BJ (cell line): ENCODE measurements at places on chromosomes 13 and 19. TPM values are rescaled to one million over a fixed set of nuclear protein-coding genes. Genes with fewer than 3 reads are reported as not detected.

- DNase-seq, result no peak
Observed at GRCh38 chr13:23898101-23898500, 799 bp upstream of the C1QTNF9B start.

DNA sequence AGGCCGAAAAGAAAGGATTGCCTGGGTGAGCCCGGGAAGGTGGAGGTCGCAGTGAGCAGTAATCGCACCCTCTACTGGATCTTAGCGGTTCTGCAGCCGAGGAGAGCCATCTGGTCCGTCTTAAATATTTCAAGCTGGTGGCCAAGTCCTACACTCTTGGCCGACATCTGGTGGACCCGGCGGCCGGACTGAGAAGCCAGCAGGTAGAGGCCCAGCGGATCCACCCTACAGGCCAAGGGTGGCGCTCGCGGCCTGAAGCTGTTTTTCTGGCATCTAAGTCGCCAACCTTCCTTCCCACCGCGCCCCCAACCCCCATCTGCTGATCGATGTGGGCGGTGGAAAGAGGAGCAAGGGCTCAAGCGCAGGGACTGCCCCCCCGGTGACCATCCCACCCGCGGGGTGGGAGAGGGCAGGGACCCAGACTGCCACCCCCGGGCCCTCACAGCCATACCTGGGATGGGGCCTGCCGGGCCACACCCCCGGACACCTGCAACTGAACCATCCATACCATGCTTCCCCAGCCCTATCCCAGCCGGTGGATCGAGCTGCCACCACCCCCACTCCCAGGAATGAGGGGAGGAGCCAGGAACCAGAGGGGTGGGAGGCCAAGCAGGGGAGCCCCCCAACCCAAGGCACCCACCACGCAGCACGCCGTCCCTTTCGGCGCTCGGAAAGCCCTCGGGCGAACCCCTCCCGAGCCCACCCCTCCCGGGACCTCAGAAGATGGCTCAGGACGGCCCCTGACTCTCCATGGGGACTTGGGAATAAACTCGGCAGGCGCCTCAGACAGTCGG, 46.3 kb upstream of the ZNF730 start:
- no peak for DNase-seq

DNA sequence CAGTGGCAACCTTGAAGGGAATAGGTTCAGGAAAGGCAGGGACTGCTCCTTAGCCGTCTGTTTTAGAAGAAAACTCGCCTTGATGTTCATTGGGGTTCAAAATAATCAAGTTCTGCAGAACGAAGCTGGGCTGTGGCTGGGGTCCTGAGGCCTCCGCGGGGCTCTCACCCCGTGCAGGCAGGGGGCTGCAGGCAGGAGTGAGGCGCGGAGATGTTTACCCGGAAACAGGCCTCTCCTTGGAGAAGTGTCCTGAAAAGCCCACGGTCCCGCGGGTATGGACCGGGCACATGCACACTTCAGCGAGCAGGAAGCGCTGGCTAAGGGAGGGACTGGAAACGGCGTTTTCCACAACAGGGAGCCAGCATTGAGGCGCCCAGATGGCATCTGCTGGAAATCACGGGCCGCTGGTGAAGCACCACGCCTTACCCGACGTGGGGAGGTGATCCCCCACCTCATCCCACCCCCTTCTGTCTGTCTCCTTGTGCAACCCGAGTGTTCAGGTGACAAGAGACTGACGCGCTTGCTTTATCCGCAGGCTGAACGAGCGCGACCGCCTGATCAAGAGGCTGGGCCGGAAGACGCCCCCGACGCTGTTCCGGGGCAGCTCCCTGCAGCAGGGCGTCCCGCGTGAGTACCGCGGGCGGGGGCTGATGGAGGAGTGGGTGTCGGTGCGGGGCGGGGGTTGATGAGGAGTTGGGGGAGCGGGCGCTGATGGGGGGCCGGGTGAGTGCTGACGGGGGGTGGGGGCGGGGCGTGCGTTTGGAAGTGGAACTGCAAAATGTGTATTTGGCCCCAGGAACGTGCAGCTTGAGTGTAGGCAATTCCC, 39.6 kb downstream of the SHISA2 start:
- DNase-seq, result no peak

DNA sequence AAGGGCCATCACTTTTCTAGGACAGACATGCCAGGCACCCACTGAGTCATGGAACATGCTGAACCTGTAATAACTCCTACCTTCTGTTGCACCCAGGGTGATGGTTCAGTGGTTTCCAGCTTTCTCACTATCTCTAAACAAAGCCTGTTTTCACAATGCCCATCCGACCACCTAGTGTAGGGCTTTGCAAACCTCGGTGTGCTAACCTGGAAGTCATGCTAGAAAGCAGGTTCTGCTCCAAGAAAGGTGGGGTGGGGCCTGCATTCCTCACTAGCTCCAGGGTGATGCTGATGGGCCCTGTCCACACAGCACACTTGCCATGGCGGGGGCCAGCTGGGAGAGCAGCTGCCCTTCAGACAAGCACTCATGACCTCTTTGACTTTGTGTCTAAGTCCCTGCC, 43.4 kb downstream of the COL4A2 start:
- no peak for DNase-seq

GRCh38 chr13:21663197-21663596, 7.7 kb upstream of the FGF9 start:
- no peak for DNase-seq

ZNF837 gene
- polyA plus RNA-seq, result 0.47 and 0.82 TPM in 2 replicates

KLK12 gene
- polyA plus RNA-seq, result not detected in 2 replicates

CYP4F11 gene
- polyA plus RNA-seq, result not detected in 2 replicates

FGF21 gene
- polyA plus RNA-seq, result not detected in 2 replicates

S1PR2 gene
- 10.4 and 12.5 TPM in 2 replicates for polyA plus RNA-seq
